HEK293T (cell line): ENCODE measurements at places on chromosomes 7 and 10.

- DNase-seq: no peak
These were observed 9.9 kb upstream of the TEX36 start for GRCh38 chr10:125692601-125693523.

GRCh38 chr10:44564790-44565189 is 179.9 kb upstream of the CXCL12 start:
- no peak for DNase-seq

DNA sequence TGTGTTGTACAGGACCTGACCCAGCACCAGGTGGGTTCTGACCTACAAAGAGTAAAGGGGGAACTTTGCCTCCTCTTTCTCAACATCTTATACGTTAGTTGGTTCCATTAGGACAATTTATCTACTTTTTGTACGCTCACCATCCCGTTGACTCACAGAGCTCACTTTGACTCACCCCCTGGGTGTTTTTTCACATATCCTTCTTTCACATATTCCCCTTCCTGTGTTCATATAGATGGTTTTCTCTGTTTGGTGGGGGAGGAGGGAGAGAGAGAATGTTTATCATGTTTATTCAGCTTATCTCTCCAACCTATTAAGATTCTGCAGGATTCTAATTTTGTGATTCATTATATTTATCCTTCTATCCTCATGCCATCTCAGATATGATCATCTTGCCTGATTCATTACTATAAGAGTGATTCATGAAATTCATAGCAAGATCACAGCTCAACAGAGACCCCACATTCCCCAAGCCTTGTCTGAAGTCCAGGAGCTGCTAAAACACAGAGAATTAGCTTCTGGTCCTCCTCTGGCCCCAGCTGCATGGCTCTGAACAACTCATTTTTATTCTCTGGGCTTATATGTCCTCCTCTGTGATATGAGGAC is 37.2 kb downstream of the PRSS2 start:
- DNase-seq: no peak

DNA sequence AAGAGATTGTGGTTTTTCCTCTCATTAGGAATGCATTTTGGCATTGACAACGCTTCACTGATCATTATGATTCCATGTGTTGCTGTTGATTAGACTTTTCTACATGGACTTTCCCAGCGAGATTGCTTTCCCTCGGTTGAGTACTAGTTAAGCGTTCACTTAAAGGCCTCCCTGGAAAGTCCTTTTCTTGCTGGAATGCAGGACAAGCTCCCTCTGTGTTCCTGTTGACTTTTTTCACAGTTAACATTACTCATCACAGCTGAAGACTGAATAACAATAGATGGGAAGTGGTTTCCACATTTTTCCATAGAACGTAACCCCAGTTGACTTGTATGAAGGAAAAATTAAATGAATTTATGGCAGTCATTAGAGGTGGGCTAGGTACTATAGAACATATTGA is 2.6 kb upstream of the CAV1 start:
- no peak for DNase-seq

DNA sequence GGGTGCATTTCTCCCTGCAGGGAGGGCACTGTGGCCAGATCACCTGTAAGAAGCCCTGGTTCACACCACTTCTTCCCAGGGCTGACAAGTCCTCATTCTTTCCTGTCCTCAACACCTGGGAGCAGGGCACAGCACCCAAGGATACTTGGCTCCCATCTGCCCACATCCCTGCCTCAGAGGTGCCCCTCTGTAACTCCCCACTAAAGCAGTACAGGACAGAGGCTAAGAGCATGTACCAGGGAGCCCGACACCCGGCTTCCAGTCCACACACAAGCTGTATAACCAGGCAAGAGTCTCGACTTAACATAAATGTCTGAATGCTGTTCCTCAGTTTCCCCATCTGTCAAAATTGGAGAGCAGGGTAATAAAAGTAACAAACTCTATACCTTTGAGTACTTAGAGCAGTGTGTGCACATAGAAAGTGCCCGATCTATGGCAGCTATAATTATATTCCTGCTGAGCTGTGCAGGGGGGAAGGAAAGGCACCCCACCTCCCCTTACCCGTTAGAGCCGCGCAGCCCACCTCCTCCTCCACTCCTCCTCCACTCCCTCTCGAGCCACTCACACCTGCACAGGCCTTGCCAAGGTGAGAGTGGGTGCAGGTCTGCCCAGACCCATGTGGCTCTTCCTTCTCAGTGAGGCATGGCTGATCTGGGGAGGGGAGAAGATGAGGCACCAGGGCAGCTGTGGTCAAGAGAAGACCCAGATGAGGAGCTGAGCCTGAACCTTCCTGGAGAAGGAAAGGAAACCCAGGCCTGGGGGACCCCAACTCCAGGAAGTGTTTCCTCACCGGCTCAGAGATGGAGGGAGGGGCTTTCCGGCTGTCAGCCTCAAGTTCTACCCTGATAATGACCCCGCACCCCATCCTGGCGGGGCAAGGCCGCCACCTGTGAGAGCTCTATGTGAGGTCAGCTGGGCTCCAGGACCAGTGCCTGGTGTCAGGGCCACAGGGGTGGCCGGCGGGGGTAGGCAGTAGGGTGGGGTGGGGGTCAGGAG is 22.6 kb downstream of the PODXL start:
- no peak for DNase-seq

- no peak for DNase-seq
These were observed 18.7 kb downstream of the PLXNA4 start for GRCh38 chr7:132557489-132558044.

- DNase-seq: no peak
These were observed 22.6 kb upstream of the DLG5 start for GRCh38 chr10:77949167-77949566.

- no peak for DNase-seq
These were observed 16.8 kb upstream of the GDF10 start for GRCh38 chr10:47283101-47283630.

GRCh38 chr10:68732651-68733050 is 11.6 kb downstream of the CCAR1 start:
- DNase-seq: no peak

DNA sequence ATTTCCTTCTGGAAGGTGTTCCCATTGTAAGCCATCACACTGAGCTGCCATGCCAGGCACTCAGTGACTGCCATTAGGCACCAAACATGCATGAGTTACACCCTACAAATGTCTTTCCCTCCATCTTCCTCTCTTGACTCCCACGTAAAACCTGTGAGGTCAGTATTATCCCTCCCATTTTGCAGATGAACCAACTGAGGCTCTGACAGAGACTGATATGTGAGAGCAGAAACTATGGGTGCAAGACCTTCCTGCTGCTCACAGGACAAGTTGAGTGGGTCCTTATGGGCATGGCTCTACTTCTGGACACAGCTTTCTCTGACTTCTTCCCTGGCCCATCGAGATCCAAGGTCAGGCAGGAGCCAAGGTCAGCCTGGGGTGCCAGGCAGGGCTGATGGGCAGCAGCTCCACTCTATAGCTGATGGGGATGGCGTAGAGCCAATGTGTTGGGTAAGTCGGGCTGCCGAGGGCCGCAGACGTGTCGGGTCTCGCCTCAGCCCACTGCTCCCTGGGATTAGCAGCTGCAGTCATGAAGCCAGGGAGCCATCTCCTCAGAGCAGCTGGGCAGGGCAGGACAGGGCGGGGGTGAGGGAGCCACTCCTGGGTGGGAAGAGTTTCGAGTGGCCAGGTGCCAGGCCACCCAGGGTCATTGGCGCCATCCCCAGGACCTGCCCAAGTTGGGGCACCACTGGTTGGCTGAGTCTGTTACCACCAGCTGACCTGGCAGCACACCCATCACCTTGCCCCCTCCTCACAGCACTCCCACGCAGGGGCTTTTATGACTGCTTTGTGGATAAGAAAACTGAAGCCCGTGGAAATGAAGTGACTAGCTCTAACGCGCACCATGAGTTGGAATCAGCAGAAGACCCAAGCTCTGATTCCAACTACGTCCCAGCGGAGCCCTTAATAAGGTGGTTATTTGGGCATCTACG is 117.8 kb upstream of the ZMIZ1 start:
- no peak for DNase-seq

- DNase-seq: no peak
These were observed 535.6 kb upstream of the GHITM start for GRCh38 chr10:83603708-83604107.

- no peak for DNase-seq
These were observed 821.6 kb downstream of the DNAJB9 start for GRCh38 chr7:109391240-109391639.

- no peak for DNase-seq
These were observed 34.2 kb downstream of the GLUD1 start for GRCh38 chr10:87060280-87060928.

- peak; percentile 52 for DNase-seq
These were observed 1040.2 kb upstream of the SORCS1 start for GRCh38 chr10:108204528-108205305.

DNA sequence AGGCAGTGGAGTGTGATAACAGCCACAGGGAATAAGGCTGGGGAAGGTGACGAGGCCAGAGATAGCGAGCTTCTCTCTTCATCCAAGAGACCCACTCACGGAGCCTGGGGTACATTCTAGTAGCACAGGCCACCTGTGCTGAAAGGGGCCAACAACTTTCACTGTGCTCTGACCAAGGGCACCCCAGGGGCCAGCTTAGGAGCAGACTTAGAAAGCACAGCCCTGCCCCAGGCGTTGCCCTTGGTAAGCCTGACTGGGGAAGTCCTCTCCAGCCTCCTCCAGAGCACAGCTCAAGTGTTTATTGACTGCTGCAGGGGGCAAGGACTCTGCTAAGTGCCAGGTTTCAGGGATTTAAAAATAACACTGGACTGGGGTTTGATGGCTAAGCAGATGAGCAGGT is 44.7 kb downstream of the EBF3 start:
- no peak for DNase-seq

GRCh38 chr10:63738410-63738809 is 217.2 kb downstream of the REEP3 start:
- no peak for DNase-seq

DNA sequence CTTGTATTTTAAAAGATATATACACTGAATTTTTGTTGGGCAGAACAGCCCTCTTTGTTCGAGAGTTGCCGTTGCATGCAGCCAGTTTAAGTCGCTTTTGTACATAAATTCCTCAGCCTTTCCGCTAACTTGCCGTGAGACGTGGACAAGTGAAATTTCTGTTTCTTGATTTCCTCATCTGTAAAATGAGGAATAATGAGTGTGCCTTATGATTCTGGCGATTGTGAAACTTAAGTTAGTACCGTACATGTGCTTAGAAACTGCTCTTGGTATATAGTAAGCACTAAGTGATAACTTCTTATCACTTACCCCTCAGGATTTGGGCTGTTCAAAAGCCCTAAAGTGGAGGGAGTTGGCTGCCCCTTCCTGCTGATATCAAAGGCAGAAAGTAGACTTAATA is 1.4 kb downstream of the CCNJ start:
- peak; percentile 15 for DNase-seq

- DNase-seq: no peak
These were observed 43.3 kb downstream of the IL15RA start for GRCh38 chr10:5933909-5934546.

DNA sequence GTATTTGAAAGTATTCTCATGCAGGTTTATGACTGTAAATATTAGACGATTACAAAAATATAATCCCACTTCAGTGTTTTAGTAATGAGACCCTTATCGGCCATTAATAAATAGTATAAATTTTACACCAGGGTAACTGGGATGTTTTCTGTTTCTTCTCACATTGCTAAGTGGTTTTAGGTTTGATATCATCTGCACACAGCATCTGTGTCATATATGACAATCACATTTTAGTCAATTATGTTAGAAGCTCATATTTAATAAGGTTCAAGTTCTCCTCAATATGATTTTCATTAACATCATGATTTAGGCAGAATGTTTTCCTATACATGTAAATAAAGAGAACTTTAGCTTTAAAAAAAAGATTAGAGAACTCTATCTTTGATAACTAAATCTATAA is 66.8 kb downstream of the ATAD1 start:
- no peak for DNase-seq

DNA sequence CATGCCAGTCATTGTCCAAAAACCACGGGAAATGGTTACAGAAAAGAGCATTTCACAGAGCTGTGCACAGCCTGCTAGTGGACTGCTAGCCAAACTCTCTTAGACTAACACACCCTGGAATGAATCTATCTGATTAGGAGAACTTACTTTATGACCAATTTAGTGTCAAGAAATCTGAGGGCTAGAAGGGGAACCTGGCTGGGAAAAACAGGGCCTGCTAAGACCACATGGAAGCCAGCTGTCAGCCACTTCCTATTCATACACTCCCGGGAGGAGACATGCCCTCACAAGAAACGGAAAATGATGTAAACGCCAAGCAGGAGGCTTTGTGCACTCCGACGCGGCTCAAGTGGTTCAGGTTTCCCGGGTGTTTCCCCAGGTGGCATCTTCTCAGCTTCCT is 54.8 kb downstream of the MPP7 start:
- DNase-seq: no peak

- DNase-seq: no peak
These were observed 29.2 kb downstream of the SORBS1 start for GRCh38 chr10:95531994-95532399.
